Caco-2 (cell line): ENCODE measurements at places on chromosomes 7 and 10. TPM values are rescaled to one million over a fixed set of nuclear protein-coding genes. Genes with fewer than 3 reads are reported as not detected.
A peak's percentile ranks its signal among the peaks of the same experiment; 100 is the strongest.

The SMKR1 gene
- not detected in 2 replicates for total RNA-seq

- no peak overlapping the region for H3K27ac ChIP-seq
- H3K4me1 ChIP-seq, result peaks cover 20% of the 10 kb centered on the region
- H3K27me3 ChIP-seq, result no peaks in the 10 kb centered on the region
- no peaks in the 10 kb centered on the region for H3K36me3 ChIP-seq
- DNase-seq, result no peak
Observed at GRCh38 chr10:59138052-59138451, 38.4 kb upstream of the PHYHIPL start.

- no peaks in the 10 kb centered on the region for H3K27me3 ChIP-seq
- H3K27ac ChIP-seq, result peak overlapping the region; percentile 24
- DNase-seq, result peak; percentile 27
- H3K4me1 ChIP-seq, result peaks cover 35% of the 10 kb centered on the region
- no peak overlapping the region for H3K4me3 ChIP-seq
Observed at GRCh38 chr10:63430091-63430998, 35.4 kb downstream of the JMJD1C start.

The TMEM178B gene
- total RNA-seq, result 0.02 and 0.11 TPM in 2 replicates

GRCh38 chr10:127047878-127048238, 142.6 kb downstream of the DOCK1 start:
- H3K27me3 ChIP-seq, result no peaks in the 10 kb centered on the region
- DNase-seq, result no peak
- H3K4me1 ChIP-seq, result 0 out of 2 replicates have a peak, but pooled peaks cover 6% of the 10 kb centered on the region
- no peak overlapping the region for H3K27ac ChIP-seq
- no peak overlapping the region for H3K4me3 ChIP-seq

DNA sequence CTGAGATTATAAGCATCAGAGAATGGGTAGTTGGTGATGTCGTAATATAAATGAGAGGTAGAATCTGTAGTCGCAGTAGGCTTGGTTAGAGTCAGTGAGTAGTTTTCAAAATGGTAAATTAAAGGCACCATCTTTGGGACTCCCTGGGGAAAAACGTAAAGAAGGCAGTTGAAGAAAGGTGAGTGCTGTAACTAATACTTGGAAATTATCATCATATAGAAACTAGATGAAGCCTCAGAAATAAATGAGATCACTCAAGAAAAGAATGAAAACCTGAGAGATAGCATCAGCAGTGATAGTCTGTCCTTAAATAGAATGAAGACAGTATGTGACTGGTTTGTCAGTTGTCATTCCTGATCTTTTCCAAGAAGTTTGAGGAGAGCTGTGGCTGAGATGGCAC, 23.8 kb downstream of the PALS2 start:
- H3K4me3 ChIP-seq, result no peak overlapping the region
- H3K4me1 ChIP-seq, result no peaks in the 10 kb centered on the region
- no peaks in the 10 kb centered on the region for H3K27me3 ChIP-seq
- H3K27ac ChIP-seq, result no peak overlapping the region

The HECTD2 gene
- 1.5 and 2.0 TPM in 2 replicates for total RNA-seq

GRCh38 chr7:136726460-136726859, 142.0 kb upstream of the CHRM2 start:
- no peaks in the 10 kb centered on the region for H3K36me3 ChIP-seq
- DNase-seq, result no peak
- H3K4me3 ChIP-seq, result no peak overlapping the region
- H3K4me1 ChIP-seq, result no peaks in the 10 kb centered on the region
- no peak overlapping the region for H3K27ac ChIP-seq

DNA sequence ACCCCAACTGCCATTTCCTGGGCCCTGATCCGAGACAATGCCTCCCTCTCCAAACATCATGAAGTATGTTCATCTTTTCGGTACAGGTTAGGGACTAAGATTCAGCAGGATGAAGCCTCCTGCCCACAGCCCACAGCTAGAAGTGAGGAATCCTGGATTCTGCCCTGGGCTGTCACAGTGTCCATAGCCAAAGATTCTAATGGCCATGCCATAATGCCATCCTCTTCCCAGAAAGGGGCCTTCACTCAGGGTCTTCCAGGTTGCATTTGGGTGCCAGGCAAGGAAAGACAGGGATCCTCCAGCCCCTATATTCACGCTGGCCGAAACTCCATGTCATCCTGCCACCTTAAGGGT, 15.7 kb upstream of the ZMIZ1 start:
- no peaks in the 10 kb centered on the region for H3K27me3 ChIP-seq
- H3K4me3 ChIP-seq, result no peak overlapping the region
- H3K4me1 ChIP-seq, result peaks cover 64% of the 10 kb centered on the region
- no peaks in the 10 kb centered on the region for H3K36me3 ChIP-seq
- no peak overlapping the region for H3K27ac ChIP-seq
- DNase-seq, result no peak

DNA sequence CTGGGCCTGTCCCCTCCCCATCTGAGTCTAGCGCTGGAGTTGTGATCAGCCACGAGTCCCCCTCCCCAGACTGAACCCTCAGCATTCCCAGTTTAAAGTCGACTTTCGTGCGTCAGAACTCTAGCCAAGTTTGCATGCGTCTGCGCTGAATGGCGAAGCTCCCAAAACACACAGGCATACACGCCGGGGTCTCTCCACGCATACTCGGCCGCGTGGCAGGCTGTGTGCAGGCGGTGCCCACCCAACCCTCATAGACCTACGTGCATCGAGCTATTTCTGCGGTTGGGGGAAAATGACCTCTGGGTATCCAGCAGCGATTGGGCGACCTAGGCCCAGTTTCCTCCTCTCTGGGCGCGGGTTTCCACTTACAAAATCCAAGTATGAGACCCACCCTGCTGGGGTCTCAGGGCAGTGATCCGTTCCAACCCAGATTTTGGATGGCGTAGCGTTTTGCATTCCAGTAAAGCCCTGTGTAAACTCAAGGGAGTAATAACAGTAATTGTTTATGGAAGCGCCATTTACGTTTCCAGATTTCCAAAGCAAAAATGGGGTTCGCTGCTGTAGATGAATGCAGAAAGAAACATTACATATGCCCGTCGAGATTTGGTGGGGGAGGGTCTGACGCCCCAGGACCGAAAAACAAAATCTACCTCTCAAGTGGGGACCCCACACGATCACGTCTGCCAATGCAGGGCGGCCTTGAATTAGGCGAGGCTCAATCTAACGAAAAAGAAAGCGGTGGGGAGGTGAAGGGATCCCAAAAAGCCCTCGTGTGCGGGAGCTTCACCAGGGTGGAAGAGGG, 2.0 kb upstream of the HMX3 start:
- no peak overlapping the region for H3K27ac ChIP-seq
- H3K36me3 ChIP-seq, result no peaks in the 10 kb centered on the region
- no peak overlapping the region for H3K4me3 ChIP-seq
- no peak for DNase-seq
- peaks cover 20% of the 10 kb centered on the region for H3K4me1 ChIP-seq

GRCh38 chr7:731440-732085, 4.5 kb upstream of the PRKAR1B start:
- no peak for DNase-seq
- H3K36me3 ChIP-seq, result peaks cover 4% of the 10 kb centered on the region; the same call in 1 of the 2 replicates
- H3K4me3 ChIP-seq, result no peak overlapping the region
- no peak overlapping the region for H3K27ac ChIP-seq
- H3K4me1 ChIP-seq, result 0 out of 2 replicates have a peak, but pooled peaks cover 3% of the 10 kb centered on the region

DNA sequence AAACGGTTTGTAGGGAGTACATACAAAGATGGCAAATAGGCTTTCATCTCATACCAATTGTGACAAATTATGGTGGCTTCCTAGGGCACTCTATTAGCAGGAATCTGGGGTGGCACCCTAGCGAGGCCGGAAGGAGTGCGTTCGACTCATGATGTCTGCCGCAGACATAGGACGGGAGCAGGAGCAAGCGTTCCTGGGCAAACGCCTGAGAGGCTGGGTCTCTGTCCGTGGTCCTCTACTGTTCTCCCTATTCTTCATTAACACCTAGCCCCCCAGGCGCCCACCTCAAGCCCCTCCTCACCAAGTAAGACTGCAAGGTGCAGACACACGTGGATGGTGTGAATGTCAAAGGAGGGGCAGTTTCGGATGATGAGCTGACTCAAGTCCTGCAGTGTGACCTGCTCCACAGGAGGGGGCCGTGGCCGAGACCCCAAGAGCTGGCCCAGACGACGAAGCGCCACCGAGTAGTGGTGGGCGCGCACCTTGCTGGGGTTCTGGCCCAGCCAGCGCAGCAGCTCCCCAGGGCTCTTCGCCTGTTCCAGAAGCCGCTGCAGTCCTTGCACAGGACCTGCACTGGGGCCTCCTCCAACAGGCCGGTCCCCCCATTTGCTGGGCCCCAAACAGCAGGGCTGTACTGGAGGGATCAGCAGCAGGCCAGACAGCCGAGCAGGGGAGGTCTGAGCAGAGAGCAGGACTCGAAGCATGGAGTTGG, 1.3 kb downstream of the FASTK start:
- H3K27me3 ChIP-seq, result no peaks in the 10 kb centered on the region
- DNase-seq, result no peak
- peaks cover 22% of the 10 kb centered on the region for H3K4me1 ChIP-seq
- peak overlapping the region; percentile 55 for H3K27ac ChIP-seq
- no peaks in the 10 kb centered on the region for H3K36me3 ChIP-seq

The KCNIP2 gene
- 5.5 and 6.1 TPM in 2 replicates for total RNA-seq

The CISD1 gene
- 98.3 and 99.3 TPM in 2 replicates for total RNA-seq

DNA sequence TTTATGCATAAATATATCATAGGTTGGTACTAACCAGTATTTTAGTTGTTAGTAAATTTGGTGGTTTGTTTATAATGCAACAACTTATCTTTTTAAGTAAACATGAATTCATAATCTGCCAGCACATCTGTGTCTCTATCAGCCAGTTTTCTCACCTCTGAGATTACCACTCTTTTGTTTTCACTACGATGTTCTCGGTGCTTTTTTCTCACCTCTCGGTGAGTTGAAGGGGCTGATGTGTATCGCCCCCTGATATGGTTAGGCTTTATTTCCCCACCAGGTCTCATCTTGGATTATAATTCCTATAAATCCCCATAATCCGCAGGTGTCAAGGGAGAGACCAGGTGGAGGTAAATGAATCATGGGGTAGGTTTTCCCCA, 114.1 kb downstream of the CAMK1D start:
- H3K4me3 ChIP-seq, result no peak overlapping the region
- H3K27ac ChIP-seq, result no peak overlapping the region
- H3K36me3 ChIP-seq, result no peaks in the 10 kb centered on the region
- no peak for DNase-seq
- H3K27me3 ChIP-seq, result no peaks in the 10 kb centered on the region; the same call in 1 of the 2 replicates
- H3K4me1 ChIP-seq, result no peaks in the 10 kb centered on the region

DNA sequence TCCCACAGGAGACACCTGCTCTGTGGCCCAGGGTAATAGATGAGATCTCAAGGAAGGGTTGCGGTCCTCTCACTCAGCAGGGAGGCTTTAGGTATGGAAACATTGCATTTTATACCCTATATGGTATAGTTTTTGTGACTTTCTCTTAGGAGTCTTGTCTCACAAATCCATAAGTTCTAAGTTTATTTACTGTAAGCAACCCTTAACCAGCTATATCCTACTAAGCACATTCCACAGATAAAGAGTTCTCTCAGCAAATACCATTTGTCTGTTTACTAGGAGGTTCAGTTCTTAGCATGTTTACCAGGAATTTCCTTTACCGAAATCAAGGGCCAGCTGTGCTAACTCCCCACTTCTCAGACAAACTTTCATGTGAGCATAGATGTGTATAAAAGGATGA, 66.9 kb downstream of the ANLN start:
- H3K36me3 ChIP-seq, result no peaks in the 10 kb centered on the region; the same call in 1 of the 2 replicates
- peaks cover 55% of the 10 kb centered on the region for H3K4me1 ChIP-seq
- H3K27me3 ChIP-seq, result no peaks in the 10 kb centered on the region
- no peak for DNase-seq
- H3K4me3 ChIP-seq, result no peak overlapping the region

The LLCFC1 gene
- total RNA-seq, result not detected in 2 replicates

The SNX10 gene
- total RNA-seq, result 7.6 and 8.8 TPM in 2 replicates

The RSBN1L gene
- 21.4 and 25.3 TPM in 2 replicates for total RNA-seq

DNA sequence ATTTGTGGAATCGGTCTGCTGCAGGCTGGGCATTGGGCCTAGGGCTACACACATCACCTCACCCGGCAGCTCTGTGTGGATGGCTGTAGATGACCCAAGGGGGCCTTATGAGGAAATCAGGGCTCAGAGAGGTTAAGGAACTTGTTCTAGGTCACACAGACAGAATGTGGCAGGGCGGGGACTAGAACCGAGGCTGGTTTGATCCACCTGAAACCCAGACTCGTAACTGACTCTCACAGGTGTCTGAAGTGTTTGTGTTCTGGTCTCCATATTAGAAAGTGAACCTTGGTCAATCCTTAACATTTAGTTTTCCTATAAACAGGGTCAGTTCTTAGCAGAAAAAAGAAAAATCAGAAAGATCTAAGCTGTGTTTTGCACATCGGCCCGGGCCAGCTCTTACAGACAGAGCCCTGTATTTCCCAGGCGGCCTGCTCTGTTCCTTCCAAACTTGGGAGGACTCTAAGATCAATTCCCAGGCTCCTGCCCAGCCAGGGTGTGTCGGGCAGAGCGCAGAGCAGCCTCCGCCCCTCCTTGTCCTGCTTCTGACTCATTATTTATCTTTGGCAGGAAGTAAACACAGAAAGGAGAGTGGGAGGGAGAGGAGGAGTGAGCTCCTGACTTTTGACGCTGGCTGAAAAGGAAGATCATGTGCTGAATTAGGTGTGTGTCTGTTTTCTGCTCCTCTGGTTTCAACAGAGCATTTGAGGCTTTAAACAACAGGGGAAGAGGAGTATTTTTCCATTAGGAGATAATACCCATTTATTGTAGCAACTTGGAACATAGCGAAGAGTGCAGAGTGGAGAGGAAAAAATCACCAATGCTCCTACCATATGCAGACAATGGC, 74.1 kb downstream of the TACC2 start:
- H3K27ac ChIP-seq, result peak overlapping the region; percentile 87
- H3K36me3 ChIP-seq, result no peaks in the 10 kb centered on the region
- peak; percentile 85 for DNase-seq
- H3K4me3 ChIP-seq, result no peak overlapping the region

GRCh38 chr10:84613336-84614021, 285.1 kb downstream of the CCSER2 start:
- H3K36me3 ChIP-seq, result no peaks in the 10 kb centered on the region
- no peaks in the 10 kb centered on the region for H3K4me1 ChIP-seq
- no peaks in the 10 kb centered on the region for H3K27me3 ChIP-seq
- no peak overlapping the region for H3K4me3 ChIP-seq
- DNase-seq, result peak; percentile 78

The SEMA3C gene
- total RNA-seq, result 25.8 and 32.1 TPM in 2 replicates

- no peaks in the 10 kb centered on the region; the same call in 1 of the 2 replicates for H3K36me3 ChIP-seq
- H3K4me1 ChIP-seq, result no peaks in the 10 kb centered on the region
- H3K4me3 ChIP-seq, result no peak overlapping the region
- H3K27ac ChIP-seq, result peak overlapping the region; percentile 69
Observed at GRCh38 chr7:898855-899681, 22.7 kb downstream of the GET4 start.

DNA sequence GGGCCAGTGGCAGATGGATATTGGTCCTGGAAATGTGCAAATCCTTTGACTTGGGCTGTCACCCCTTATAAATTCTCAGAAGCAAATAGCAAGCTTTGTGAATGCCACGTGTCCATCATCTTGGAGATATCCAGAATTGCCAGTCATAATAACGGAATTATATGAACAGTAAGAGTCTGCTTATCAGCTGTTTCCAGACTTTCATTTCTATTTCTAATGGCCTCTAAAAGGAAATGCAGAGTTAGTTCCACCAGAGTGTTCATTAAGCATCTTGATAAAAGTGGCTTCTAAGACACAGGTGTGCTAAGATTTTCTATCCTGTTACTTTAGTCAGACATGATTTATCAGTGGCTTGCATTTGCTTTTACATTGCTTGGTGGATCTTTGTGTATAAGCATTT, 87.4 kb downstream of the RAMP3 start:
- H3K36me3 ChIP-seq, result no peaks in the 10 kb centered on the region
- DNase-seq, result no peak
- H3K27me3 ChIP-seq, result peaks cover 3% of the 10 kb centered on the region
